ENCODE measurements at places on chromosomes 11 and 22. TPM values are rescaled to one million over a fixed set of nuclear protein-coding genes. Genes with fewer than 3 reads are reported as not detected.
A peak's percentile ranks its signal among the peaks of the same experiment; 100 is the strongest.

The SPCS2 gene
- 45.4 TPM for total RNA-seq

DNA sequence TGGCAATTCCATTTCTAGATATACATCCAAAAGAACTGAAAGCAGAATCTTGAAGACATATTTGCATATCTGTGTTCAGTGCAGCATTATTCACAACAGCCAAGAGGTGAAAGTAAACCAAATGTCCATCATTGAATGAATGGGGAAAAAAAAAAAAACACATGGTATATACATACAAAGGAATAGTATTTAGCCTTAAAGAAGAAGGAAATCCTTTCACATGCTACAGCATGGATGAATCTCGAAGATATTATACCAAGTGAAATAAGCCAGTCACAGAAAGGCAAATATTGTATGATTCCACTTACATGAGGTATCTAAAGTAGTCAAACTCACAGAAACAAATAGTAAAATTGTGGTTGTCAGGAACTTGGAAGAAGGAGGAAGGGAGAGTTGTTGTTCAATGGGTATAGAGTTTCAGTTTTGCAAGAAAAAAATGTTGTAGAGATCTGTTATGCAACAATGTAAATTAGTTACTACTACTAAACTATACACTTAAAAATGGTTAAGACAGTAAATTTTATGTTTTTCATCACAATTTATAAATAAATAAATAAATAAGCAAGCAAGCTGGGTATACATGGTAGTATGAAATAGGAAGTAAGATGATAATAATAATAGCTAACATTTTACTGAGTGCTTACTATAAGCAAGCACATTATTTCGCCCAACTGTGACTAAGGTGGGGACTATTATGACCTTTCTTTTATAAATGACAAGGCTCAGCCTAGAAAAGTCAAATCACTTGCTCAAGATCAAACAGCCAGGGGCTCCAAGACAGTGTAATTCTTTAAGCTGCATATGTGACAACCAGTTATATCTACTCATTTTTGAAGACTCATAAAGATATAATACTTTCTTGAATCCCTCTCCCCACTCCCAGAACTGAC lies 50.0 kb downstream of the FAM168A start:
- H3K36me3 ChIP-seq = no peaks in the 10 kb centered on the region
- H3K4me3 ChIP-seq = no peak overlapping the region
- ATAC-seq = no peak
- no peak overlapping the region for H3K27ac ChIP-seq
- H3K4me1 ChIP-seq = peaks cover 19% of the 10 kb centered on the region

DNA sequence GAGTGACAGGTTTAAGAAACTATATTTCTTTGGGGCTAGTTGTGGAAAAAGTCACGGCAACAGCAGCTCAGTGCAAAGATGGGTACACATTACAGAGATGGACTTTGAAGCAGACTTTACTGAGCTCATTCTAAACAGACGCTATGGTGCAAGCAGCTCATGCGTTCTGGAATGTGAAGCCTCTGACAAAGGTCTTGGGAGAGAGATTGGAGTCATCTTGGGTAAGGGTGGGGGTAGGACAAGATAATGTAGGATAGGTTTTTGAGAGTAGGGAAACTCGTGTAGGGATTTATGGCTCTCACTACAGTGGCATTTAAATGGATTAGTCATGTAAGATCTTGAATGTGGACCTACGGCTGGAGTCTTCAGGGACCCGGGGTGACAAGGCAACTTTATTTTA lies 36.2 kb upstream of the CLMP start:
- peak; percentile 43 for ATAC-seq
- no peaks in the 10 kb centered on the region for H3K27me3 ChIP-seq
- peak overlapping the region; percentile 67 for H3K27ac ChIP-seq
- no peaks in the 10 kb centered on the region for H3K4me1 ChIP-seq
- no peak overlapping the region for H3K4me3 ChIP-seq

The CNIH2 gene
- total RNA-seq = not detected

- no peaks in the 10 kb centered on the region for H3K27me3 ChIP-seq
- H3K27ac ChIP-seq = no peak overlapping the region
- H3K4me3 ChIP-seq = no peak overlapping the region
- no peaks in the 10 kb centered on the region for H3K4me1 ChIP-seq
- no peak for ATAC-seq
- no peaks in the 10 kb centered on the region for H3K36me3 ChIP-seq
These were observed 2.7 kb downstream of the OR51T1 start for GRCh38 chr11:4884361-4884760.

DNA sequence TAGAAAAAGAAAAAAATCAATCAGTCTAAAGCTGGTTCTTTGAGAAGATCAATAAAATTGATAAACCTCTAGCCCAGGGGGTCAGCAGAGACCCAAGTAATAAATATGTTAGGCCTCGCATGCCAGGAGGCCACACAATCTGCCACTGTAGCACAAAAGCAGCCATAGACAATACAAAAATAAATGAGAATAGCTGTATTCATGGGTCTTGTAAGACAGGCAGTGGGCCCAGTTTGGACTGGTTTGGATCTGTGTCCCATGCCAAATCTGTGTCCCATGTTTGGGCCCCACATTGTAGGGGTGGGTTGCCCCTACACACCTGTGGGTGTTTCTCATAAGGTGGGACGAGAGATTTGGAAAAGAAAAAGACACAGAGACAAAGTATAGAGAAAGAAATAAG lies 6.6 kb upstream of the PLAAT4 start:
- H3K36me3 ChIP-seq = no peaks in the 10 kb centered on the region
- no peak overlapping the region for H3K27ac ChIP-seq

- H3K27me3 ChIP-seq = no peaks in the 10 kb centered on the region
- H3K36me3 ChIP-seq = no peaks in the 10 kb centered on the region
- peaks cover 93% of the 10 kb centered on the region for H3K4me1 ChIP-seq
- no peak overlapping the region for H3K27ac ChIP-seq
- no peak for ATAC-seq
- H3K4me3 ChIP-seq = no peak overlapping the region
These were observed 5.6 kb downstream of the MAPK1 start for GRCh38 chr22:21861851-21862250.

- no peaks in the 10 kb centered on the region for H3K4me1 ChIP-seq
- H3K27ac ChIP-seq = no peak overlapping the region
- ATAC-seq = no peak
- H3K27me3 ChIP-seq = peaks cover 44% of the 10 kb centered on the region
- H3K36me3 ChIP-seq = no peaks in the 10 kb centered on the region
These were observed 73.2 kb downstream of the GGTLC2 start for GRCh38 chr22:22717664-22718063.

- no peak overlapping the region for H3K4me3 ChIP-seq
- ATAC-seq = no peak
- H3K27ac ChIP-seq = no peak overlapping the region
- no peaks in the 10 kb centered on the region for H3K4me1 ChIP-seq
- no peaks in the 10 kb centered on the region for H3K27me3 ChIP-seq
These were observed 344.3 kb downstream of the AASDHPPT start for GRCh38 chr11:106421676-106422292.

- ATAC-seq = no peak
- H3K4me1 ChIP-seq = no peaks in the 10 kb centered on the region
- H3K27ac ChIP-seq = no peak overlapping the region
- no peaks in the 10 kb centered on the region for H3K27me3 ChIP-seq
- no peak overlapping the region for H3K4me3 ChIP-seq
These were observed 62.8 kb downstream of the PPFIA1 start for GRCh38 chr11:70333261-70333660.

The C11orf86 gene
- not detected for total RNA-seq

DNA sequence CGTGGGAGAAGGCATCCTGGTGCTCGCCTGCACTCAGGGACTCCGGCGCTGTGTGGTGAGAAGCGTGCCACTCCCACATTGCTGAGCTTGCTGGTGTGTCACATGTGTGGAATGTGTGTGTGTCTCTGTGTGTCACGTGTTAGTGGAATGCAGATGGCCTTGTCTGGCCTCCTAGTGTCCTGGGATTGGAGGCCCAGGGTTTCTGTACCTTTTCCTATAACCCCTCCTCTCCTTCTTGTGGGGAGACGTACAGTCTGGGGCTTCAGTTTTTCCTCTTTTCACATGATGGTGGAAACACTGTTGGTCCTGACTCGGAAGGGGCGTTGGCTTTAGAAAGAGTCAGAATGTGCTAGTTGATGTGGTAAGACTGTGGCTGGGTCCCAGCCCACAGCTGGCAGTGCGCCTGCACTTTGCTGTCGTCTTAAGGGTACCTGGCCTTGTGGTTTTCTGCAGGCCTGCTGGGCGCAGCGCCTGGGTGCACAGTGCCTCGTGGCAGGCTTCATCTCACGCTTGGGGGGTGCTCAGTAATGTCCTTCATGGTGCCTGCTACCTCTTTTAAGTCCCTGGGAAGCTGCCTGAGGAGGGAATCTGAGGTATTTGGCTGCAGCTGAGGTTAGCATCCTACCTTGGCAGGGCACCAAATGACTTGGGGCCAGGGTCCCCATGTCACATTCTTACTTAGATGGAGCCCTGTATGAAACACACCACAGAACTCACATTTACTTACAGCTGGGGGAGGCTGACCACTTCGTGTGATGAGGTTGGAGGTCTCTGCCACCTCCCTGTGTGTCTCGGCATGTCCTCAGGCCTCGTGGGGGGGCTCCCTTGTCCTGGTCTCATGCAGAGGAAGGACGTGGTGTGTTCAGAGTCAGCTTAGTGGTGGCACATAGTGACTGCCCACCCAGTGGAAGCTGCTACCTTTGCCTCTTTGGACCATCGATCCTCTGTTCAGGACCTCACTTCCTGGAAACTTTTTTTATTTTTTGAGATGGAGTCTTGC lies 61.9 kb downstream of the MED15 start:
- peak; percentile 91 for ATAC-seq
- H3K27me3 ChIP-seq = no peaks in the 10 kb centered on the region
- H3K27ac ChIP-seq = peak overlapping the region; percentile 83
- no peaks in the 10 kb centered on the region for H3K36me3 ChIP-seq

DNA sequence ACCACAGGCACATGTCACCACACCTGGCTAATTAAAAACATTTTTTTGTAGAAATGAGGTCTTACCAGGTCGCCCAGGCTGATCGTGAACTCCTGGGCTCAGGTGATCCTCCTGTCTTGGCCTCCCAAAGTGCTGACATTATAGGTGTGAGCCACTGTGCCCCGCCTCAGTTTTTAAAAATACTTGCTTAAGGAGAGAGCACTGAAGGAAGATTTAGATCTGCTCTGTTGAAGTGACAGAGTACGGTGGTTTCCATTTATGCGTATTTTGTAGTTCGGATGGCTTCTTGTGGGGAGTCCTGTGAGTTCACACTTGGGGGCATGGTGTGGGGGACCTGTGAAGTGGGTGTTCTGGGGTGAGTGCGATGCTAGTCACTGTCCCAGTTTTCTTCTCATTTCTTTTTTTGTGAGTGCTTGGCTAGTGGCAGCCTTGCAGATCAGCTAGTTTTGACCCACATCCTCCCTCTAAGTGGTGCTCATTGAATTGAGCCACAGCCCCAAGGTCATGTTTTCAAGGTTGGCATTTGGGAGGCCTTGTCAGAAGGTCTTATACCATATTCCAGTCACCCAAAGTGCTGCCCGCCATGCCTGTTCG lies 31.5 kb downstream of the PTPRJ start:
- H3K27me3 ChIP-seq = no peaks in the 10 kb centered on the region
- no peaks in the 10 kb centered on the region for H3K4me1 ChIP-seq
- no peak overlapping the region for H3K27ac ChIP-seq
- H3K36me3 ChIP-seq = no peaks in the 10 kb centered on the region

The CTSW gene
- total RNA-seq = 3.6 TPM

The C22orf31 gene
- total RNA-seq = not detected

GRCh38 chr11:129223701-129224149 lies 31.6 kb upstream of the ARHGAP32 start:
- H3K4me1 ChIP-seq = peaks cover 28% of the 10 kb centered on the region
- no peak overlapping the region for H3K4me3 ChIP-seq
- ATAC-seq = peak; percentile 68
- no peaks in the 10 kb centered on the region for H3K27me3 ChIP-seq
- H3K27ac ChIP-seq = no peak overlapping the region
- H3K36me3 ChIP-seq = no peaks in the 10 kb centered on the region

DNA sequence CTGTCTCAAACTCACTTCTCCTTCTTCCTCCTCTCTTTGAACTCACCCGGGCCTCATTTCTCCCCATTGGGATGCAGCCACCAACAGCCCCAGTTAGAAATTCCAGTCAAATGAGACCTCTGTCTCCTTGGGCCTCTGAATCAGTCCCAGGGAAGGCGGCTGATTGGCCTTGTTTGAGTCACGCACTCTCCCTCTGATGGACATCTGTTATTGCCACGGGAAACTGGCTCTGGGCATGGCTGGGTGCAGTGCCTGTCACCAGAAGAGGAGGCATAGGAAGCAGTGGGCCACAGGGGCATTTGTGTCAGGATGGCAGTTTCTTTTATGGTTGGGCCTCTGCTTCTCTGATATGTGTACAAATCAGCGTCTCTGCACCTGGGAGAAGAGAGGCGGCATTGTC lies 9.6 kb upstream of the WNT11 start:
- no peak overlapping the region for H3K4me3 ChIP-seq
- ATAC-seq = no peak

The RASSF10 gene
- not detected for total RNA-seq

DNA sequence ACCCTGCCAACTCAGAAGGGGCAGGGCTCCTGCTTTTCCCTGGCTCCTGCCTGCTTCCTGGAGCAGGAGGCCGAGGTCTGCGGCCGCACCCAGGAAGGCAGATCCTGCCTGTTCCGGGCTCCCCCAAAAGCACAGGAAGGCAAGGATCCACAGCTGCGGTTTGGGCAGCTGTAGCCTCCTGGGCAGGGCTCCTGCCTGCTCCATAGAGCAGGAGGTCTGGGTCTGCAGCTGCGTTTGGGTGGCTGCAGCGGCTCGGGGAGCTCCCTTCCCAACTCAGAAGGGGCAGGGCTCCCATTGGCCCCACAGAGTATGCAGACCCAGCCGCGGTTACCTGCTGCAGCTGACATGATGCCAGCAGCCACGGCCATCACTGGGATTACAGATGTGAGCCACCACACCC lies 5.5 kb downstream of the UPK2 start:
- H3K4me3 ChIP-seq = no peak overlapping the region
- no peaks in the 10 kb centered on the region for H3K36me3 ChIP-seq
- peaks cover 11% of the 10 kb centered on the region for H3K27me3 ChIP-seq
- no peak overlapping the region for H3K27ac ChIP-seq

The GRM5 gene
- total RNA-seq = not detected

GRCh38 chr22:30411780-30412179 lies 13.8 kb upstream of the MTFP1 start:
- no peaks in the 10 kb centered on the region for H3K36me3 ChIP-seq
- no peak for ATAC-seq
- H3K27me3 ChIP-seq = no peaks in the 10 kb centered on the region

GRCh38 chr11:71931245-71931602 lies 2.4 kb downstream of the RNF121 start:
- ATAC-seq = no peak
- no peaks in the 10 kb centered on the region for H3K27me3 ChIP-seq
- no peaks in the 10 kb centered on the region for H3K36me3 ChIP-seq
- H3K4me1 ChIP-seq = peaks cover 21% of the 10 kb centered on the region
